ENCODE measurements at places on chromosomes 5 and 9. TPM values are rescaled to one million over a fixed set of nuclear protein-coding genes. Genes with fewer than 3 reads are reported as not detected.

Gene HK3
- not detected for total RNA-seq

Gene ZNF79
- 5.4 TPM for total RNA-seq

Gene OBP2B
- not detected for total RNA-seq

DNA sequence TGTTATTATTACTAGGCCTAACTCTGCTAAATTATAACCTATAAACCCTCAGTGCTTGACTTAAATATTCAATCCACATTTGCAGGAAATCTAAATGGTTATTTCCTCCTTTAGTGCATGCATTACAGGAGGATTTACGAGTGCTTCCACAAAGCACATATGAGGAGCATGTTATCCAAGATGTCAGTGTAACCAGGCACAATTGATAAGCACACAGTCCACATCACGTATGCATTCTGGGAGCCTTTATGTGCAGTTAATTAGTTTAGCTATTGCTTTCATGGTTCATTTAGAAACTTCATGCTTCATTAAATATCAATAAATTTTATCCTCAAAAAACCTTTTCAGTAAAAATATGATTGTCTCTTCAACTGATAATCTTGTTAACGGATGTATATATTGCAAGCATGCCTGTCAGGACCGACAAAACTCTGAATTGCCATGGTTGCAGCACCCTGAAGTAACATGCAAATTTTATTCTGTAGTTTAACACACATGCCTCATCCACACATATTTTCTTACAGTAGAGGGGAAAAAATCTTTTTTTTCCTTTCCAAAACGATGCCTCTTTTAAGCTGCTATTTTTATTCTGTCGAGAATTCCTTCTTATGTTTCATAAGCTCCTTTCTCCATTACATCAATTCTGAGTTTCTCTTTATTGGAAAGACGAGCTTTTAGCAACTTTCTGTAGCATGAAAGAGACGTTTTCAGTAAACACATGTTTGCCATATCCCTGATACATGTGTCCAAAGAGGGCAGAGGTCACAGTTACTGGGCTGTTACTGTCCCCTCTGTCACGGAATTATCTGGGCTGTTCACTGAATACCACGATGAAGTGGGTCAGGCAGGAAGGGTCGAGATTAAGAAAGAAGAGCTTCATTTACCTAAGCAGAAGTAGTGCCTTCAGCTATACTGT is 142.0 kb downstream of the GLIS3 start:
- H3K4me3 ChIP-seq = no peak overlapping the region
- H3K36me3 ChIP-seq = no peaks in the 10 kb centered on the region
- DNase-seq = no peak
- H3K27ac ChIP-seq = no peak overlapping the region
- H3K4me1 ChIP-seq = no peaks in the 10 kb centered on the region

GRCh38 chr9:2479056-2479565 is 142.5 kb upstream of the VLDLR start:
- no peaks in the 10 kb centered on the region for H3K27me3 ChIP-seq
- no peak overlapping the region for H3K27ac ChIP-seq
- DNase-seq = no peak
- no peaks in the 10 kb centered on the region for H3K4me1 ChIP-seq
- H3K36me3 ChIP-seq = no peaks in the 10 kb centered on the region

DNA sequence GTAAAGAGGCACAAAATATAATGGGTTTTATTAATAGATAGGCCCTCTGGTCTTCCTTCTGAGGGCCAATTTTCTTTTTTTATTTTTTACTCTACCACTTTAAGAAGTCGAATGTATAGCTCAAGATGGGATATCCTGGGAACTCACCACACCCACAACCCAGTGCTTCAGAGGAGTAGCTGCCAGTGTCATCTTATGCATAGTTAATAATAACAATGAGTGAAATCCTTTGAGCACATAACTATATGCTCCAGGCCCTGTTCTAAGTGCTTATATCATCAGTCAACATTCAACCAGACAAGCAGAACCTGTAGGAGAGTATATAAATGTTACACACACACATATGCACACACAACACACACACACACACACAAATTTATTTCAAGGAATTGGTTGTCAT is 150.3 kb upstream of the ACTBL2 start:
- no peaks in the 10 kb centered on the region for H3K4me1 ChIP-seq
- no peak for DNase-seq
- no peaks in the 10 kb centered on the region for H3K36me3 ChIP-seq
- no peak overlapping the region for H3K27ac ChIP-seq
- no peaks in the 10 kb centered on the region for H3K27me3 ChIP-seq

GRCh38 chr5:63831381-63831780 is 130.9 kb downstream of the HTR1A start:
- no peak overlapping the region for H3K27ac ChIP-seq
- H3K27me3 ChIP-seq = no peaks in the 10 kb centered on the region
- H3K4me1 ChIP-seq = no peaks in the 10 kb centered on the region
- no peaks in the 10 kb centered on the region for H3K36me3 ChIP-seq
- H3K4me3 ChIP-seq = no peak overlapping the region

DNA sequence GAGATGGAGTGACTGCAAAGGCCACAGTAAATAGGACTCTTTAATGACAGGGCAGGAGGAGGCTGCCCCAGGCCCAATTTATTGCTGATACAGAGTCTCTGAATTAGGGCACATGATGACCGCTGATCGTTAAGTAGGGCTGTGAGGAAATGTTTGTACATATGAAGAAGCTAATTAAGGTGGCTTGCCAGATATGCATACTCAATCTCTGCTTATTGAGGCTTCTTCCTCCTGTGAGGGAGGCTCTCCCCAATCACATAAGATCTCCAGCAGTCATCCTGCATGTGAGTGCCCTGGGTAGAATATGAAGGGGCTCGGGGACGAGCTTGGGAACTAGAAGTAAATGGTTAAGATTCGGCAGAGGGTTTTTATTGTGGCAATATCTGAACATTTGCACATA is 8.2 kb upstream of the CD180 start:
- DNase-seq = no peak
- H3K36me3 ChIP-seq = no peaks in the 10 kb centered on the region
- H3K27me3 ChIP-seq = no peaks in the 10 kb centered on the region
- no peaks in the 10 kb centered on the region for H3K4me1 ChIP-seq
- H3K27ac ChIP-seq = no peak overlapping the region
- no peak overlapping the region for H3K4me3 ChIP-seq

GRCh38 chr5:124783794-124784193 is 37.4 kb upstream of the ZNF608 start:
- H3K4me3 ChIP-seq = no peak overlapping the region
- H3K27me3 ChIP-seq = no peaks in the 10 kb centered on the region
- no peaks in the 10 kb centered on the region for H3K4me1 ChIP-seq
- H3K36me3 ChIP-seq = no peaks in the 10 kb centered on the region
- DNase-seq = no peak

- no peak overlapping the region for H3K27ac ChIP-seq
- H3K27me3 ChIP-seq = no peaks in the 10 kb centered on the region
- H3K36me3 ChIP-seq = no peaks in the 10 kb centered on the region
- no peak overlapping the region for H3K4me3 ChIP-seq
- H3K4me1 ChIP-seq = no peaks in the 10 kb centered on the region
Observed at GRCh38 chr9:22040760-22041159, 31.7 kb upstream of the CDKN2B start.

GRCh38 chr9:13281356-13282016 is 2.0 kb upstream of the MPDZ start:
- H3K27ac ChIP-seq = no peak overlapping the region
- H3K27me3 ChIP-seq = no peaks in the 10 kb centered on the region
- H3K36me3 ChIP-seq = no peaks in the 10 kb centered on the region
- no peak for DNase-seq
- no peaks in the 10 kb centered on the region for H3K4me1 ChIP-seq
- no peak overlapping the region for H3K4me3 ChIP-seq

GRCh38 chr5:78671609-78672008 is 23.0 kb upstream of the LHFPL2 start:
- 0 out of 2 replicates have a peak, but pooled peaks cover 4% of the 10 kb centered on the region for H3K4me1 ChIP-seq
- no peak overlapping the region for H3K4me3 ChIP-seq
- no peaks in the 10 kb centered on the region for H3K36me3 ChIP-seq
- no peaks in the 10 kb centered on the region for H3K27me3 ChIP-seq
- no peak for DNase-seq
- no peak overlapping the region for H3K27ac ChIP-seq

- no peak overlapping the region for H3K4me3 ChIP-seq
- H3K27ac ChIP-seq = no peak overlapping the region
- H3K4me1 ChIP-seq = no peaks in the 10 kb centered on the region
Observed at GRCh38 chr9:103242025-103242424, 246.9 kb downstream of the CYLC2 start.

DNA sequence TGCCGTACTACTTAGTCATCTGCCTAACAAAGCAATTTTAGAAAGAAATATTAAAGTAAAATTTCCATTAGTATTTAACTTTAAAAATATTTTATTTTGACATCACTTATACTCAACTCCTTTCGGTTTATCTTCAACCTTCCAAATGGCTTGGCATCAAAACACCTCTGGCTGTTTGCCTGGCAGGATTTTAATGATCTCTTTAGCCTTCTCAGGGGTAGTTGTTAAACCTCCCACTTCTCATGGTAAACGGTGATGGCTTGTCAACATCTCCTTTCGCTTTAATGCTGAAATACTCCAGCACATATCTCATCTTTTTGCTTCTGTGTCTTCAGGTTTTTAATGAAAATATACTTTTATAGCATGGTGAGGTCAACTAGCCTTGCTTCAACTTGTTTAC is 747.1 kb downstream of the CETN3 start:
- H3K36me3 ChIP-seq = no peaks in the 10 kb centered on the region
- H3K4me3 ChIP-seq = no peak overlapping the region
- H3K27ac ChIP-seq = no peak overlapping the region
- DNase-seq = no peak
- no peaks in the 10 kb centered on the region for H3K4me1 ChIP-seq

DNA sequence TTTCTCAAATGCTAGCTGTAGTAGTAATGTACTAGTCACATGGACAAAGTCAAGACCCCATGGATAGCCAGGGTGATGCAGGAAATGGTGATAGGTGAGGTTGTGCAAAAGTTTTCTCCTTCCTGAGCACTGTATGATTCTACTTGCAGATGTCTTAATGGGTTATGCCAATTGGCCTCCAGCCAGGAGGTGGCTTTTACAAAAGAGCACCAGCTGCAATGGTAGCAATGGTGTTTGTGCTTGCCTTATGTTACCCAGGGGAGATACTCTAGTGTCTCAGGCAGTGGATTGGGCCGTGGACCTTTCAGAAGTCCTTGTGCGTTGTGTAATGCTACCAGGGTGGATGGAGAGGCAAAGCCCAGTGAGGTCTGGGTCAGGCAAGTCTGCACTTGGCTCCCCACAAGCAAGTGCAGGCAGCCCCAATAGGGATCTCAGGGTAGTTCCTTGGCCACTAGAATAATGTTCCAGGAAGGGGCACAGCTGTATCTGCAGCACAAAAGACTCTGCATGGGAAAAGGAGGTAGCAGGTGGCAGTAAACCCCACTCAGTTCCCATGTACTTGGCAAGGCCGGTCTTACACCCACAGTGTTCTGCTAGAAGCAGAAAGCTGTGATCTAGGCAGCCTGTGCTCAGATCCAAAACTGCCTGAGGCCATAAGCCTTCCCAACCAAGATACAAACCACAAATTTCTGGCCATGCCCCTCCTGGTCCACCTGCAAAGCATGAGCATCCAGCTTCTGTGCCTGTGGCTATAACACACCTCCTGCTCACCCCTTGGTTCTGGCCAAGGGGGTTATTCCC is 46.4 kb upstream of the EDIL3 start:
- no peak for DNase-seq
- H3K4me1 ChIP-seq = no peaks in the 10 kb centered on the region
- H3K36me3 ChIP-seq = no peaks in the 10 kb centered on the region
- H3K27ac ChIP-seq = no peak overlapping the region
- H3K27me3 ChIP-seq = no peaks in the 10 kb centered on the region
- H3K4me3 ChIP-seq = no peak overlapping the region

GRCh38 chr9:105708405-105708804 is 14.1 kb downstream of the TMEM38B start:
- no peaks in the 10 kb centered on the region for H3K36me3 ChIP-seq
- H3K27ac ChIP-seq = no peak overlapping the region

- H3K4me3 ChIP-seq = no peak overlapping the region
- no peak for DNase-seq
- peaks cover 2% of the 10 kb centered on the region for H3K27me3 ChIP-seq
Observed at GRCh38 chr5:159427180-159428012, 97.1 kb upstream of the IL12B start.

- H3K4me1 ChIP-seq = no peaks in the 10 kb centered on the region
- H3K27ac ChIP-seq = no peak overlapping the region
- no peak for DNase-seq
- no peaks in the 10 kb centered on the region for H3K36me3 ChIP-seq
- no peak overlapping the region for H3K4me3 ChIP-seq
- no peaks in the 10 kb centered on the region for H3K27me3 ChIP-seq
Observed at GRCh38 chr5:5633579-5633978, 211.1 kb downstream of the ICE1 start.
